Dorsolateral prefrontal cortex (tissue), 122 donors: ENCODE measurements at places on chromosomes 6 and 20. TPM values are rescaled to one million over a fixed set of nuclear protein-coding genes. Genes with fewer than 3 reads are reported as not detected.

CST1 gene
- not detected for total RNA-seq

DNA sequence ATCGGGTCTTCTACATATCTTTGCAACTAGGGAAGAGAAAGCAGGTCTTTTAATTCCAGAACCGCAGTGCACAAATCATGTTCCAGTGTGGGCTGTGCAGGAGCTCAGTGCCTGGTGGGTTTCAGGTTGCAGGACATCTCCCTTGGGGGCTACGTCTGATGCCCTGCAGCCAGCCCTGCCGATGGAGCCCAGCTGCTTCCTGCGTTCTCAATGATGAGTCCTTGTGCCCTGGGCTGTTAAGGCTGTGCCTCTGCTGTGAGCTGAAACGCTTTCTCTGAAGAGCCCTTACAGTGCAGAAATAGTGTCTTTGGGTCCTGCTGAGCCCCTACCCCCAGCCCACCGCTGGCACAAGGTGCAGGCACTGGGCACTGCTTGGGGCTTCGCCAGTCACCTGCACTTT, 192.9 kb downstream of the SYNDIG1 start:
- no peak for DNase-seq

- DNase-seq = no peak
These were observed 5.4 kb downstream of the ADA start for GRCh38 chr20:44646023-44646640.

DNA sequence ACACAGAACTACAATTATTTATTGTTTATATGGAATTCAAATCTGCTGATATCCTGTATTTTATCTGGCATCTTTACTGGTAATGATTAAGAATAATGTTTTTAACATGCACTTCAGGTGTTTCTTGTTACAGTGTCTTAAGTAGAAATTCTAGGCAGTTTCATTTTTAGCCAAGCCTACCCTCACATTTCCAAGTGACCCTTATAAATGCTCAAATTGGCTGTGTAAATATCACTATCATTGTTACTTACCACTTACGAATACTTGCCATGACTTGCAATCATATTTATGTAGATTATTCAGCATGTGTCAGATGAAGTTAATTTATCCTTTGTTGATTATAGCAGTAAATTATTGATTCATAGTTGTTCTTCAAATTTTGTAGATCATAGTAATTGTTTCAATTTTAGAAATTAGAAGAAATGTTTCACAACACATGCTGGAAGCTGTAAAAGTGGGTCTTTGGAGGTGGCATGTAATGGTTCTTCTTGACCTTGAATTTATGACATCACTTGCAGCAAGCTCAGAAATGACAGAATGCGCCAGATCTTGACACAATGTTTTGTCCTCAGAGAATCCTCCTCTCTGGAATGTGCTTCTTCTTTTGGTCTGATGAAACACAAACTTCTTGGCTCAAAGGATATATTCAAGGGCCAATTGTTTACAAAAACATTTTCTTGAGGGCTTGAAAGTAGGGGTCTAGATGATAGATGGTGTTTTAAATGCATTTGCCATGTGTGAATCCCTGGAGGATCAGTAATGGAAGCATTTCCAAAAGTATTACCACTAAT, 471.8 kb downstream of the COL12A1 start:
- DNase-seq = no peak

DNA sequence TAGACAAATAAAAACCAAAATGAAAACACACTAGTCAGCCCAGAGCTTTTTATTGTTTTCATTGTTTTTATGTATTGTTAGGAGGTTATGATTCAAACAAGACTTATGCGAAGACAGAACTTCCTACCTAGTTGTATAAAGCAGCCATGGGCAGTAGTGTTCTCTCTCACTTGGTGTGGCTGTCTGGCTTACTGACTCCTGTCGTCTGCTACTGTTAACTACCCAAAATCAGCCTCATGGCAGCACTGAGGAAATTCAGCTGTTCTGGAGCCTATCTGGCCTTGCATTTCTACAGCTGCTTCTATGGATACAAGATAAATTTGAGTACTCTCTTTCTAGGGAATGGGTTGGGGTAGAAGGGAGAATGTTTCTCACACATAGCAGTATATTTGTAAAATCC, 20.4 kb downstream of the VTA1 start:
- DNase-seq = no peak

GRCh38 chr6:17505767-17506280, 94.3 kb upstream of the FAM8A1 start:
- DNase-seq = no peak

SEC23B gene
- total RNA-seq = 53.6 TPM

PRR18 gene
- total RNA-seq = 43.2 TPM
